Activated T-cell treated with anti-CD3 and anti-CD28 coated beads, Interleukin-2, amount 50 U/mL, for 72 hours (primary cell): ENCODE measurements at places on chromosomes 16 and 17.

GRCh38 chr16:52256310-52257078 lies 290.4 kb downstream of the TOX3 start:
- no peak for DNase-seq

GRCh38 chr16:83891742-83892141 lies 7.2 kb upstream of the MLYCD start:
- no peak for DNase-seq

DNA sequence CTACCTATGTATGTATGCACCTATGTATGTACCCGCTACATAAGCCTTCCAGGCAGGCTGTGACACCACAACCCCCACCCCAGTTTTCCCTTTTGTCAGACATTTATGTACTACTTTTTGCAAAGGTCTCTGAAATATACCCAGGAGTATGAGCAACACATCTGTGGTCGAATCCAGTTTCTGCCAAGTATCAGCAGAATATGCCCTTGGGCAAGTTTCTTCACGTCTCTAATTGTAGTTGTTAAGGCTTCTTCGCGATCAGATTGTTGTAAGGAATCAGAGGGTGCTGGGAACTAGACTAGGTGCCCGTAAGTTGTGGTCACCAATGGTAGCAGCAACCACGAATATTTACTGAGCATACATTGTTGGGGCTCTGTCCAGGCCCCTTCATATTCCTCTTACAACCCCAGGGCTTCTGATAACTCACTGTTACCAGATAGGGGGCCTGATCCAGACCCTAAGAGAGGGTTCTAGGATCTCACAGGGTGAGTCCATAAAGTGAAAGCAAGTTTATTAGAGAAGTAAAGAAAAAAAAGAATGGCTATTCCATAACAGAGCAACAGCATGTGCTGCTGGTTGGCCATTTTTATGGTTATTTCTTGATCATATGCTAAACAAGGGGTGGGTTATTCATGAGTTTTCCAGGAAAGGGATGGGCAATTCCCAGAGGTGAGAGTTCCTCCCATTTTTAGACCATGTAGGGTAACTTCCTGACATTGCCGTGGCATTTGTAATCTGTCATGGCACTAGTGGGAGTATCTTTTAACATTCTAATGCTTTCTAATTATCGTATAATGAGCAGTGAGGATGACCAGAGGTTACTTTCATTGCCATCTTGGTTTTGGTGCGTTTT lies 16.6 kb downstream of the NUDT7 start:
- no peak for DNase-seq

- no peak for DNase-seq
Observed at GRCh38 chr17:38568845-38569510, 36.8 kb downstream of the SRCIN1 start.

DNA sequence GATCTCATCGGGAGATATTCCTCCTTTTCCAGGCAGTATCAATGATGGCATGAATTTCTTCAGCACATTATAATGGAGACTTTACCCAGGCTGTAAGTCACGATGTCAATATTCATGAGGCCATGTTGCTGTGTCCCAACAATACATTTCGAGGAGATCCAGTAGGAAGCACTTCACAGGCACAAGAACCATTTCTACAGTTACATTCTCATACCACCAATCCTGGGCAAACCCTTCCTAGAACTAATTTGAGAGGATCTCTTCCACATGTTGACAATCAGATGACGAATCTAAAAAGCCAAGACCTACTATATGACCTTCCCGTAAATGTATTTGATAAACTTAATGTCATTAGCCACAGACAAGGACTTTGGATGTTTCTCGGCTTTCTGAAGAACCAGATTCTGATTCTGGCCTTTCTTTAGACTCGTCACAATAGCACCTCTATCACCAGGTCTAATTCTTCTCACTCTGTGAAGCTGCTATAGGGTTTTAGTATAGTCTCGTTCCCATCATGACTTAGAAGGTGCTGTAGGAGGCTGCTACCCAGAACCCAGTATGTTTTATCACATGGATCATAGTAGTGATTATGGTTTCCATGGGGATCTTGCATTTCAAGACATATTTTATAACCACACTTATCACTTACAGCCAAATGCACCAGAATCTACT lies 40.2 kb downstream of the C16orf87 start:
- no peak for DNase-seq

GRCh38 chr17:80346498-80347275 lies 68.3 kb upstream of the ENDOV start:
- DNase-seq: no peak

GRCh38 chr17:43020789-43021740 lies 1.1 kb downstream of the VAT1 start:
- DNase-seq: peak; percentile 30

- no peak for DNase-seq
Observed at GRCh38 chr17:951325-952132, 28.0 kb downstream of the NXN start.

GRCh38 chr16:67548265-67549126 lies 13.8 kb upstream of the CTCF start:
- DNase-seq: no peak

DNA sequence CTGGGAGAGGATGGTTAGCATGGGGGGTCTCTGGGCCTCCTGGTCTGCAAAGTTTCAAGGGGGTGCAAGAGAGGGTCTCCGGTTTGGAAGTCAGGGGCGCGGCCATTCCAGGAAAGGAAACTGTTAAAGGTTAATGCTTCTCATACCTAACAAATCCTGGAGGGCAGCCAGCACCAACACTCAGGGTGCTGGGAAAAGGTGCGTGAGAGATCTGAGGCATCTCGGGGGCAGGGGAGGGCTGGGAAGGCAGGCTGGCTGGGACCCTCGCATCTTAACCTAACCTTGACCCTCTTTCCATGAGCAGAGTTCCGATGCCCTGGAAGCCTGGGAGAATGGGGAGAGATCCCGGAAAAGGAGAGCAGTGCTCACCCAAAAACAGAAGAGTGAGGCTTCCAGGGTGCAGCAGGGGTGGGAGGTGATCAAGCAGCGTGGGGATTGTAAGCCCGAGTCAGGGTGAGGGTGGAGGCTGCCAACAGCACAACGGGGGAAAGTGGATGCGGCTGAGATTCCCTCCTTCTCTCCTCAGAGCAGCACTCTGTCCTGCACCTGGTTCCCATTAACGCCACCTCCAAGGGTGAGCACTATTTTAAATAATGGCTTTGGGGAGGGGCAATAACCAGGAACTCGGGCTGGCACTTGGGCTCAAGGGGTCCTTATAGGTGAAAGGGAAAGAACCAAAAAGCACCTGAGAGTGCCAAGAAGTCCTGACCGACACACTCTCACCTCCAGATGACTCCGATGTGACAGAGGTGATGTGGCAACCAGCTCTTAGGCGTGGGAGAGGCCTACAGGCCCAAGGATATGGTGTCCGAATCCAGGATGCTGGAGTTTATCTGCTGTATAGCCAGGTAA lies 996 bp downstream of the TNFSF13 start:
- no peak for DNase-seq

DNA sequence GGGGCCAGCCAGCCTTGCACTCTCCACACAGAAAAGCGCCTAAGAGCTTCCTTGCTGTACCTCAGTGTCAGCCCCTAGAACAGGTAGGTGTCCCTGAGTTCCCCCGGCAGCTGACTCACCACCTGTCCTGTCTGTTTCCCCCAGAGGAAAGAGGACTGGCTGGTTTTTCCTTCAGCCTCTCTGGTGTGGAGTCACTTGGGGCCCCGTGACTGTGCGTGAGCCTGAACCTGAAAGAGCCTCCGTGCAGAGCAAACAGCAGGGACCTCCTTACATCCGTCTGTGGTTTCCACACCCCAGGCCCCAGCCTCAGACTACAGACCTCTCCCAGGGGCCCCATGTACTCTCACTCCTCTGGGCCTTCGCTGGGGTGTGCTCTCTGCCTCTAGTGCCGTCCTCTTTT lies 87.8 kb downstream of the GNAO1 start:
- peak; percentile 71 for DNase-seq

GRCh38 chr17:15287538-15288267 lies 22.6 kb upstream of the PMP22 start:
- no peak for DNase-seq

- DNase-seq: no peak
Observed at GRCh38 chr17:65819810-65820209, 258.4 kb upstream of the AXIN2 start.

GRCh38 chr16:20167323-20167722 lies 93.6 kb upstream of the GPR139 start:
- no peak for DNase-seq

DNA sequence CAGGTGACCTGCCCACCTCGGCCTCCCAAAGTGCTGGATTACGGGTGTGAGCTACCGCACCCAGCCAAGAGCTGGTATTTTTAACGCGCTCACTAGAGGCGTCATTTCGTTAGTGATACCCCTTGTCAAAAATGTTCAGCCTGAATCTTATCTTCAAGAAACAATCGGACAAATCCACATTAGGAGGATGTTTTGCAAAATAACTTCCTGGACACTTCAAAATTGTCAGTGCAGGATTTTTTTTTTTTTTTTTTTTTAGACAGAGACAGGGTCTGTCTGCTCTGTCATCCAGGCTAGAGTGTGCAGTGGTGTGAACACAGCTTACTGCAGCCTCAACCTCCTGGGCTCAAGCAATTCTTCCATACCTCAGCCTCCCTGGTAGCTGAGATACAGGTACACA lies 63.0 kb downstream of the RMI2 start:
- DNase-seq: no peak

DNA sequence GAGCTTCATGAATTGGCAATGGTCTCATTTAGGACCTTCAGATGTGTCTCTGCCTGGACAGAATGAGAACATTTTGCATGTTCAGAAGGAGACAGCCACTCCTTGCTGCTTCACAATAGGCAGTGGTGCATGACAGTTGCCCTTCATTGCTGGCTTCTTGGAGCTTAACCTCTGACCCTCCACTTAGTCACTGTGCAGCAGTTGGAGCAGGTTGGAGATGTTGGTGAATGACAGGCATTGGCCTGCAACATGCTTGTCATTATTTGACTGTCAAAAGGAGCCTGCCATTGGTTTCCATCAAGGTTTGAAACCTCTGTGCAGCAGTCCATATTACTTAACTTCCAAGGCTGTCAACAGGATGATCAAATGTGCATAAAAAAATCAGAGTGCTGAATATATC lies 22.7 kb downstream of the FTO start:
- no peak for DNase-seq

DNA sequence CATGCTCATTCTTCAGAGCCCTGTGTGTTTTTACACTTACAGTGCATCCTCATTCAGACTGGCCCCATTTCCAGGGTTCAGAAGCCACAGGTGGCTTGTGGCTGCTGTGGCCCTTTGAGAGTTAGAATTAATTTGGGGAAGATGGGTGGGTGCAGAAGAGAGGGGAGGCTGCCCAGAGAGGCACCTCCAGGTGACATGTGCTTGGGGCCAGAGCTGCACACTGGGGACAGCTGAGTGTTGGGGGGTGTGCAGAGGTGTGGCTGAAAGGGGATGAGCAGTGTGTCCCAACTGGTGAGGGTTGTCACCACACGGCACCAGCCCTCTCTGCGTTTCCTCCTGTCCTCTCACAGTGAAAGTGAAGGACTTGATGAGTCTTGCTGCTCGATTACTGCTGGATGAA lies 6.9 kb upstream of the EIF1 start:
- DNase-seq: no peak

DNA sequence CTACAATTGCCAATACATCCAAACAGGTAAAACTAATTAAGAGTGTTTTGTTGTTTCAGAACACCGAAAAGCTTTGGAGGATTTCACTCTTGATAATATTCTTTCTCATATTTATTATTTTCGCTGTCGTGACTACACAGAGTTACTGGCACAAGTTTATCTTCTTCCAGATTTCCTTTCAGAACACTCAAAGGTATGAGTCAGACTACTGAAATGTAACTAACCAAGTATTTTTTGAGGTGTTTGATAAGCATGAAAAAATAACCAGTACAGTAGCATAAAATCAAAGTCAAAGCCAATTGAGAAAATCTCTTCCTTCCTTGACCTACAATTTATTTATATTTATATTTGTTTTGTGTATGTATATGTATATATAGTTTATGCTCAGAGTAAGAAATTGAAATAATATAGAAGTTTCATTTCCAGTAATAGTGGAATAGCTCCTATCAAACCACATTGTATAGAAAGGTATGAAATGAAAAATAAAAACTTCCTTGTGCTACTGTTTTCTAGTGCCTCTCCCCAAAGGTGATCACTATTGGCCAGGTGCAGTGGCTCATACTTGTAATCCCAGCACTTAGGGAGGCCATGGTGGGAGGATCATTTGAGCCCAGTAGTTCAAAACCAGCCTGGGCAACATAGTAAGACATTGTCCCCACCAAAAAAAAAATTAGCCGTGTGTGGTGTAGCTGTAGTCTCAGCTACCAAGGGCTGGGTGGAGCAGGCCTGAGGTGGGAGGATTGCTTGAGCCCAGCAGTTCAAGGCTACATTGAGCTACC lies 10.9 kb downstream of the RAD51C start:
- no peak for DNase-seq

- DNase-seq: peak; percentile 58
Observed at GRCh38 chr16:83899272-83899897, 470 bp downstream of the MLYCD start.

DNA sequence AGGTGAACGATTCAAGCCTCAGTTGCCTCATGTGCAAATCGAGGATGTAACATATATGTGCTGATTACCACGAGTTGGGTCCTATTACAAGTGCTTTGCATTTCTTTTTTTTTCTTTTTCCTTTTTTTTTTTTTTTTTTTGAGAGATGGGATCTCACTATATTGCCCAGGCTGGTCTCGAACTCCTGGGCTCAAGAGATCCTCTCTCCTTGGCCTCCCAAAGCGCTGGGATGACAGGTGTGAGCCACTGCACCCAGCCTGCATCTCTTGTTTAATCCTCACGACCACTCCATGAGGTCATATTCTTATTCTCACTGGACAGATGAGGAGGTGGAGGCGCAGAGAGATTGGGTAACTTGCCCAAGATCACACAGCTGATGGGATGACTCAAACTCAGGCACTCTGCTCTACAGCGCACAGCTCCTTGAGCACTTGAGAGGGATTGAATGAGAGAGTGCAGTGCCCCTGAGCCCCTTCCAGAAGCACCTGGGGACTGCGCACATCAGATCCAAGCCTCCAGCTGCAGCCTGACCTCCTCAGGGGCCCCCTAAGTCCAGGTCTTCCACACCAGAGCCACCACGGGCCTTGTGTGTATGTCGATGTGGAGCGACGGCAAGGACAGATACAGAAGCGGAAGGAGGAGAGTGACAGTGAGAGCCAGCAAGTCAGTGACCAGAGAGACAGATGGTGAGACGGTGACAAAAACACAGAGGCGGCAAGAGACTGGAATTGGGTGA lies 4.9 kb downstream of the STX1B start:
- no peak for DNase-seq

GRCh38 chr16:84652566-84652965 lies 4.3 kb downstream of the KLHL36 start:
- DNase-seq: no peak

GRCh38 chr17:80006339-80006720 lies 29.3 kb downstream of the TBC1D16 start:
- DNase-seq: no peak

- DNase-seq: no peak
Observed at GRCh38 chr17:64377769-64378282, 12.8 kb downstream of the PECAM1 start.

DNA sequence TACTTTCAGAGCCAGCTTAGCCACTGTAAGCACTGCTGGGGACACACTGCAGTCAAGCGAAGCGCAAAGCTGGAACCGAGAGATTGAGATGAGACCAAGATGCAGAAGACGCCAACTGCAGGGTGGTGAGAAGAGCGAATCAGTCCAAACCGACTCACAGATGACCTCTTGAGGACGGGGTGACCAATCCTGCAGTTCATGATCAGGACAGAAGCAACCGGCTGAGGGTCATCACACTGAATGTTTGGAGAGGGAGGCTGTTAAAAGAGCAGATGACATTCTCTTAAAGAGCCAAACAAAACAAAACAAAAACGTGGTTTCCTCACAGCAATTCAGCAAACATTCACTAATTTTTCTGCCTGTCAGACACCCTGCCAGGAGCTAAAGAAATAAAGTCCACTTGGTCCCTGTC lies 8.5 kb downstream of the HASPIN start:
- no peak for DNase-seq
